ENCODE measurements at places on chromosomes 16 and 17.
A peak's percentile ranks its signal among the peaks of the same experiment; 100 is the strongest.

GRCh38 chr17:16007439-16007838, 7.8 kb downstream of the TTC19 start:
- no peak for DNase-seq

GRCh38 chr17:5610956-5611355, 26.6 kb upstream of the NLRP1 start:
- DNase-seq, result no peak

GRCh38 chr17:76174037-76174436, 33.0 kb upstream of the FOXJ1 start:
- DNase-seq, result no peak

DNA sequence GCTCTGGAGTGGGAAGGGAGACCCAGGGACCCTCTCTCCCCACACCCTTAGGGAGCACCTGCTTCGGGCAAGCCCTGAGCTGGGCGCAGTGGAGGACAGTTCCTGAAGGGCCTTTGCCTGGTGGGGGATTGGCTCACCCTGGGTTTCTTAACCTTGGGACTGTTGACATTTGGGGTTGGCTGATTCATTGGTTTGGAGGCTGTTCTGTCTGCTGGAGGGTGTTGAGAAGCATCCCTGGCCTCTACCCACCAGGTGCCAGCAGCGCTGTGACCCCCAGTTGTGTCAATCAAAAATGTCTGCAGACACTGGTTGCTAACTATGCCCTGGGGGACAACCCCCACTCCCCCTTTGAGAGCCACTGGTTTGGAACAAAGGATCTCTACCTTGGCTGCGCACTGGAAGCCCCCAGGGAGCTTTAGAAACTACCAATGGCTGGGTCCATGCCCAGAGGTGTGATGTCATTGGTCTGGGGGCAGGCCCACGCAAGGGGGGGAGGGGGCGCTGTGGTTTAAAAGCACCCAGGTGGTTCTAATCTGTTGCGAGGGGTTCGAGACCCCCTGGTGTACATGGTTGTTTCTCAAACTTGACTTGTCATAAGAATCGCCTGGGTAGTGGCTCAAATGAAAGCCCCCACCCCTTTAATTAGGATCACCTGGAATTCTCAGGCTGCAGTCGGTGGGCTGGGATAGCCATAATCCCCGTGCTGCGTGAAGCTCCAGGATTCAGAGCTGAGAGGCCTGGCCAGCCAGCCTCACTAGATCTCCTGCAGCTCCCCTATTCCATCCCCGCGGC, 151.9 kb upstream of the GSE1 start:
- no peak for DNase-seq

GRCh38 chr17:67546578-67547527, 169.8 kb downstream of the PITPNC1 start:
- no peak for DNase-seq

- DNase-seq, result no peak
Observed at GRCh38 chr17:61567045-61567802, 23.8 kb downstream of the NACA2 start.

- no peak for DNase-seq
Observed at GRCh38 chr16:8950580-8951077, 13.1 kb downstream of the USP7 start.

DNA sequence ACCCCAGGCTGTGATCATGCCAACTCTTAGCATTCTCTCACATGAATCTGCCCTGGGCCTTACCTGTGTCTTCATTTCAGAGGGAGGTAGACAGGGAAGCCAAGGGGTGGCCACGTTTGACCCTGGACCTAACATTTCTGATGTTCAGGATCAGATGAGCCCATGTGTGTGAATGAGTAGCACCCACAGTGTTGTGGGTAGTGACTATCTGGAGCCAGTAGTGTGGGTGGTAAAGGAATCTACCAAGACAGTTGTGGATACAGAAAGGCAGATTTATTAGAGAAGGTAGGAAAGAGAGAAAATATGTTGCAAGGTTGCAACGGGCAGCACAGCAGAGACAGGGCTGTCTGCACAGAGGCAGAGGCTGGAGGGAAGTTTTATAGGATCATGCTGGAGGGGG, 60.5 kb downstream of the TK2 start:
- DNase-seq, result no peak

- DNase-seq, result no peak
Observed at GRCh38 chr16:24409045-24409444, 130.3 kb upstream of the RBBP6 start.

DNA sequence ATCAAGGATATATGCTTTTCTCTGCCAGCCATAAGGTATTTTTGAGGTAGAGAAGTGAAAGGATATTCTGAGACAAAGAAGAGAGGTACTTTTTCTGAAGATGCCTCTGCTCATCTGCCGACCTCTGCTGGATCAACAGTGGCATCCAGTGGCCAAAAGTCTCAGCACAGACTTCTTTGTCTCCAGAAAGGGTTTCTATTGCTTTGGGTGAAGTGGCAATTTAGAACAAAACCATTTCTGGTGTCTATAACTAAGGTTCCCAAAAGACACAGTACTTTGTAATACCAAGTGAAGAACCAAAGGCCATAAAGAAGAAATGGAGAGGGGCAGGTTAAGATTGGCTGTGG, 155.2 kb upstream of the C17orf78 start:
- peak; percentile 11 for DNase-seq

DNA sequence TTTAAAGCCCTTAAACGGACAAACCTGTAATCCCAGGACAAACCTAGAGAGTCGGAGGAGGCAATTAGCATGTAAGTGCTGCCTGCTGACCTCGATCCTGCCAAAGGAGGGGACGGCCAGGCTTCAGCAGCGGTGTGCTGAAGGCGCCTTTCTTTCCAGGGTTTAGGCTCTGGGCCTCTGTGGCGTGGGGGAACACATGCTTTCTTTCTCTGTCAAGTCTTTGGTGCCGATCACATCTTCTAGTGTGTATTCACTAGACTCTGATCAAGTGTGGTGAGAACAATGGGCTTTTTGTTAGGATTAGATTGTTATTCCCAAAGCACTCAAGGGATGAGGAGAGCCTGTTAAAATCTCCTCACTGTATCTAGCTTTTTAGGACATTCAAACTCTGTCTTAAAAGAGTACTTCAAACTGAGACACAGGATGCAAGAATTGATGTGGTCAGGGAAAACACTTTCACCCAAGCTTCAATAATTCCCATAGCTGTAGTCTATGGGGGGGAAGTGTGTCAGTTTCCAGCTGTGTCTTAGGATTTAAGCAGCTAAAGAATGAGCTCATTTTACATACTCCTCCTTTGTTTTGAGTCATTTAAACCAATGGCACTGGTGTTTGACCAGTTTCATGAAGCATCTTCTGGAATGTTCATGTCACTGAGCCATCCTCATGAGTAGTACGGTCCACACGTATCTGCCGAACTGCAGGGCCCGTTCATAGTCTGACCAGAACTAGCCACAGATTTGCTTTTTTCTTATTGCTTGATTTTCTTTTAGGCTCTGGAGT, 51.2 kb downstream of the RPA1 start:
- no peak for DNase-seq

DNA sequence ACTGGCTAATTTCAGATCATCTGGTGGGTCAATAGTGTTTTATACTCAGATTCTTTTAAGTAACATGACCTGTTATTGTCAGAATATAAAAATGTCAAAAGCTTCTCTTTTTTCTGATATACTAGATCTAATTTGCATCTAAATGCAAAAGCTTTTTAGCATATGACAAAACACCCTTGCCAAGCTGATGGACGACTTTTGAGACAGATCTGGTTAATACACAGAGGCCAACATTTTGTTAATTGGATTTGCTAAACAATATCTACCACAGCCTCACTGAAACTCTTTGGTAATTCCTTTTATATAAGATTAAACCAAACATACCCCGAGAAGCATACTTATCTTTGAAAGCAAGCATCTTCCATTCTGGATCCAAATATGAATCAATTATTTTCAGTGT, 10.3 kb upstream of the NOL11 start:
- DNase-seq, result no peak

GRCh38 chr16:49822649-49823370, 33.1 kb downstream of the ZNF423 start:
- DNase-seq, result no peak

DNA sequence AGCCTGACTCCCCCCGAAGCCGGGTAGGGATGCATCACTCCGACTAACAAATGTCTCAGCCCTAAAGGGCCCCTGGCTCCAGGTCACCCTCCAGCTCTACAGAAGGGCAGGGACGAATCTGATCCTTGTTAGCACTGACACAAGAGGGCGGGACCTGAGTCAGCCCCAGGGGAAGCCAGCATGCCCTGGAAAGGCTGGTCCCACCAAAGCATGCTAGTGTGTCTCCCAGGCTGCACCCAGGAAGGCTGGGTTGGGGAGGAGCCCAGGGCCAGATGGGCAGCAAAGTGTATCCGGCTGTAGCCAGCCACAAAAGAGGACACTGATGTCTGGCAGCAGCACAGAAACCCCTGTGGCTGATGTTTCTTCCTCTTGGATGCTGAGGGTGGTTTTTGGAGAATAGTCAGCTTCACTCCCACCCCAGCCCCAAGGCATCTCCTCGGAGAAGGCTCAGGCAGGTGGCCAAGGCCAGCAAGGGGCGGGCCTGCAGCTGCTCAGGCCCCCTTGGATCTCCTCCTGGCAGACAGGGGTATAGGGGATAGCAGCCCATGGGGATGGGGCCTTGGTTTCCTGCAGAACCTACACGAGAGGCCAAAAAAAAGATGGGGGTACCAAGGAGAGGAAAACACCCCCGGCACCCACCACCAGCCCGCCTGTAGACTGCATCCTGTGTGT, 11.0 kb downstream of the NATD1 start:
- no peak for DNase-seq

GRCh38 chr16:48972236-48972635, 309.4 kb downstream of the CBLN1 start:
- no peak for DNase-seq

DNA sequence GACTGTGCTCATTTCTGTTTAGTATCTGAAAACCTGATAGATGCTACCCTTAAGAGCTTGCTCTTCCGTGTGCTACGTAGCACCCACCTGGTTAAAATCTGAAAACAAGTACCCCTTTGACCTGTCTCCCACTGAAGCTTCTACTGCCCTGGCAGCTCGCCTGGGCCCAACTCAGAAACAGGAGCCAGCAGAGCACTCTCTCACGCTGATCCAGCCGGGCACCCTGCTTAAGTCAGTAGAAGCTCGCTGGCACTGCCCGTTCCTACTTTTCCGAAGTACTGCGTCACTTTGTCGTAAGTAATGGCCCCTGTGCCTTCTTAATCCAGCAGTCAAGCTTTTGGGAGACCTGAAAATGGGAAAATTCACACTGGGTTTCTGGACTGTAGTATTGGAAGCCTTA, 18.9 kb downstream of the NTAN1 start:
- no peak for DNase-seq

DNA sequence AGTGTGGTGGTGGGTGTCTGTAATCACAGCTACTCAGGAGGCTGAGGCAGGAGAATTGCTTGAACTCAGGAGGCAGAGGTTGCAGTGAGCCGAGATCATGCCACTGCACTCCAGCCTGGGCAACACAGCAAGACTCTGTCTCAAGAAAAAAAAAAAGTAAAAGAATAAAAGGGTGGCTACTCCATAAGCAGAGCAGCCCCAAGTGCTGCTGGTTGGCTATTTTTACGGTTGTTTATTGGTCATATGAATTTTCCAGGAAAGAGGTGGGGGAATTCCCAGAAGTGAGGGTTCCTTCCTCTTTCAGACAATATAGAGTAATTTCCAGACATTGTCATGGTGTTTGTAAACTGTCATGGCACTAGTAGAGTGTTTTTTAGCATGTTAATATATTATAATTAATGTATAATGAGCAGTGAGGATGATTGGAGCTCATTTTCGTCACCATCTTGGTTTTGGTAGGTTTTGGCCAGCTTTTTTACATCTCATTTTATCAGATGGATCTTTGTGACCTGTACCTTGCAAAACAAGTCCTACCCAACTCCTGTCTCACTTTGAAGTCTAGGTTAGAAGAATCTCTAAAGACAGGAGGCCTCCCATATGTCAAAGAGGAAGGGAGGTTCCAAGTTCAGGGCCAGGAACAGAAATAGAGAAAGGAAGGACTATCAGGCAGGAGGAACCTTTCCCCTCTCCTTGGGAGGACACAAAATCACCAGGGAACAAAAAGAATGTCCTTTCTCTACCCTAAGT, 39.1 kb downstream of the HOXB1 start:
- DNase-seq, result no peak

- DNase-seq, result no peak
Observed at GRCh38 chr17:17382065-17382459, 78.9 kb downstream of the NT5M start.

DNA sequence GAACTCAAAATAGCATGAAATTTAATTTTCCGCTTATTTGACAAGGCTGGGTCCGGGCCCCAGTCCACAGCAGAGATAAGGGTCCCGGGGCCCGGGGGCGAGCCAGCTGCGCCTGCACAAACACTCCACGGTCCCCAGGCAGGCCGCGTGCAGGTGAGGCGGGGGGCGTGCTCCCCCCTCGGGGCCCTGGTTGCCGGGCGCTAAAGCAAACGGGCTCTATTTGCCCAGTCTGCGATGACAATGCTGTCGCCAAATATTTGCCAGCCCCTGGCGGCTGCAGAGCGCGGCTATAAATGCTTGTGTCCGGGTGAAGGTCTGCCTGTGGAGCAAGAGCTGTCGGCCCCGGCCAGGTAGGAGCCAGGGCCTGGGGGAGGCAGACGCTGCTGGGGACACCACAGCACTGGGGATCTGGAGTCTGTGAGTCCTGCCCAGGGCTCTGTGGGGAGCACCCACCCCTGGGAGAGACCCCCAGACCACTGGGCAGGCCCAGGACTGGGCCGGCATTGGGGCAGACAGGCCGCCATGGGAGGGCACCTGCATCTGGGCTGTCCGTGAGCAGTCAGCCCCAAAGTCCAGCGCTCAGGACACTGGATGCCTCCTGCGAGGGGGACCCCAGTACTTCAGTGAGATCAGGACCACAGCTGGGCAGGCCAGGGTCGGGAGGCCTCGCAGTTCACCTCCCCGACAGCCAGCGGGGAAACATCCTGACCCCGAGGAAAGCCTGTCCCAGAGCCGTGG, at the start of gene PERCC1:
TSS of gene PERCC1 (plus strand) at position 320 of the 738 bp plus-strand sequence. CDS start 1,516 bp downstream, outside the sequence.
- no peak for DNase-seq

GRCh38 chr17:82929676-82930042, 89.8 kb upstream of the ZNF750 start:
- no peak for DNase-seq

DNA sequence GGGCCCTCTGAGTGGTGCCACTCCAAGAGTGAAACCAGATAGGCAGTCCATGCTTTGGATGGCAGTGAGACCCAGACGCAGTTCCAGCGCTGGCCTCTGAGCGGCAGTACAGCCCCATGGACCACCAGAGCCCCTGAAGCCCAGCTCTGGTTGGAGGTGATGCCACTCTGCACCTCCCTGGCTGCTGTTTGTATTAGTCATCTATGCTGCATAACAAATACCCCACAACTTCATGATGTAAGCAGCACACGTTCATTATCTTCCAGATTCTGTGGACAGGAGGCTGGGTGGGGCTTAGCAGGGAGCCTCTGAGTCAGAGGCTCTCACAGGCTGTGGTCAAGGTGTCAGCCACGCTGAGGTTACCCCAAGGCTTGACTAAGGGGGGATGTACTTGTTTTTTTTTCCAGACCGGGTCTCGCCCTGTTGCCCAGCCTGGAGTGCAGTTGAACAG, 5.1 kb upstream of the NME4 start:
- peak; percentile 85 for DNase-seq

GRCh38 chr16:8567355-8568230, 22.7 kb downstream of the TMEM114 start:
- DNase-seq, result peak; percentile 74
